ENCODE measurements at places on chromosomes 3 and 15.
A peak's percentile ranks its signal among the peaks of the same experiment; 100 is the strongest.

DNA sequence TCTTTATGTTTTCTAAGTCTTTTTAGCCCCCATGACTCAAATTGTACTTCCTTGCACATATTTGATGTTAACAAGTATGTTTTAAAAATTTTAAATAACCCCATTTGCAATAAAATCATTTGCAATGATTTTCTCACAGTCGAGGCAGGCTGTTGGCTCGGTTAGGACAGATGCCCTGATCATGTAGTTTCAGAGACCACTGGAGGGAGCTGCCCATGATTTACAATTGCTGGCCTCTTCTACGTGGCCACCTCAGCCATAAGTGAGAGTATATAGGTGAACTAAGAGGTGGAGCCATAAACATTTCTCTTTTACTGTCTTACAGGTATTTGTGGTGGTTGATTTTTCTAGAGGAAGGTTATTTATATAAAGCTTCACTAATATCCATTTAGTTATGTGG lies 1.7 kb downstream of the DTWD1 start:
- no peak for DNase-seq

GRCh38 chr3:172085557-172085895 lies 46.1 kb downstream of the FNDC3B start:
- DNase-seq: no peak

DNA sequence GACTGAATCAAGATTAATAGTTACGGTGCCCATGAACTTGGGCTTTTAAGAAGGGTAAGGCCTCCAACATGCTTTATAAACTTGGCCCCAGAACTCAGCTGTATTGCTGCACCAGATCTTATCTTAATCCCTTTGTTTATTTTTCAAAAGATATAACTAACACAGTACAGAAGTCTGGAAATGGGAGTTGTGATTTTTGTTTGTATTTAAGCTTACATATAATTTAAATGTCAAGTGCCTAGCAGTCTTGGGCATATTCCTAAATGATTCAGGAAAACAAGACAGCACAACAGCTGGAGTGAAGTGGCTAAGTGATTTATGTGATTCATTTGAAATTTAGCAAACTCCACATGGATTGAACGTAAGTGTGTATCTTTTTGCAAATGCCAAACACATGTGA lies 56.2 kb downstream of the NBEAL2 start:
- no peak for DNase-seq

GRCh38 chr15:56774356-56774755 lies 41.0 kb upstream of the ZNF280D start:
- no peak for DNase-seq

- DNase-seq: no peak
Measured at GRCh38 chr3:146156095-146156494, 4.9 kb downstream of the PLOD2 start.

DNA sequence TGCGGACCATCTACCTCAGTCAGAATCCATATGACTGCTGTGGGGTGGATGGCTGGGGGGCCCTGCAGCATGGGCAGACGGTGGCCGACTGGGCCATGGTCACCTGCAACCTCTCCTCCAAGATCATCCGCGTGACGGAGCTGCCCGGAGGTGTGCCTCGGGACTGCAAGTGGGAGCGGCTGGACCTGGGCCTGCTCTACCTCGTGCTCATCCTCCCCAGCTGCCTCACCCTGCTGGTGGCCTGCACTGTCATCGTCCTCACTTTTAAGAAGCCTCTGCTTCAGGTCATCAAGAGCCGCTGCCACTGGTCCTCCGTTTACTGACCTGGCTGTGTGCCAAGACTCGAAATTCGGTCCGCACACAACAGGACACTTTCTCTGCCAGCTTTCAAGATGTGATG lies 21.9 kb downstream of the NRROS start:
- DNase-seq: peak; percentile 45

DNA sequence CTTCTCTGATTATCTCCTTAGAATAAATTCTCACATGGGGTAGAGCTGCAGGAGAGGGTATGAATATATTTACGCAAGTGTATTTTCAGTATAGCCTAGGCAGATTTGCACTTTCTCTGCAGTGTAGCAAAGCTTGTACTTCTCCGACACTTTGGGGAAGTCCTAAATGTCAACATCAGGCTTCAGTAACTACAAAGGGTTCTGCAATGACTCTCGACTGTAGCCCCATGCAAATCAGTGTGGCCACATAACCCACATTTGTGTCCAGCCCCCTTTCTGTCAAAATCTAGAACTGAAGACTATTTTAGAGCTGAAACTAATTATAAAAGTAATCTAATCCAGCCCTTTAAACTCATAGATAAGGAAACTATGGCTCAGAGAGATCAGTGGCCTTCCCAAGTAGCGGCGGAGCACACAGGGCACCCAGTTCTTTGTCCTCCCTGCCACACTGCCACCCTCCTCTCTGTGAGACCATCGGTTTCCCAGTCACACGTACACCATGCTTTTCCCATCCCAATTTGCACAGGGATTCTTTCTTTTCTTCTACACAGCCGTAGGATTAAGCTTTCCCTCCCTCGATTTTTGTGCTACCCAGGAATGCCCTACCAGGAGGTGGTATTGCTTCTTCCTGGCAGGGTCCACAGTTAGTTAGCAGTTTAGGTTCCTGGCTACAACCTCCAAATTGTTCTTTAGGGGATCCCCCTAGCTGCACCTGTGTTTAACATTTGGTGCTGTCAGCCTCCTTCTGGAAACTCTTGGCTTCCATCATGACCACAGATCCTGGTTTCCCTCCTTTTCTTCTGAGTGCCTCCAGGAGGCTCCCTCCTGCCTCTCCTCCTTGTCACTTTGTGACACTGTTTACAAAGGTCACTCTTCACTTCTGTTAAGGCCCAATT lies 22.9 kb downstream of the MRAS start:
- no peak for DNase-seq

DNA sequence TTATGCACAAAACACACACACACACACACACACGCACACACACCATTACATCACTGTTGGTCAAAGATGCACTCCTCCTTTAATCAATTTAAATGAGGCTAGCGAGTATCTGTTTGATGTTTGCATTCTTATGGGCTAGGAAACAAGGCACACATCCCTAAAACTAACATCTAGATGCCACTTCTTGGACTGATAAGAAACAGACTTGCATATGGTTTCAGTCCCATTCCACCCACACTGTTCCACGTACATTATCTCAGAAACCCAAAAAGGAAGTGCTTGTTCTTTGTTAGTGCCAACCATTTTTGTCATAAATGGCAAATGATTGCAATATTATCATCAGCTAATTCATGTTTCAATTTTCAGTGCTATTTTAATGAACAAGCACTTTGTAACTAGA lies 69.5 kb downstream of the CCR1 start:
- DNase-seq: no peak

DNA sequence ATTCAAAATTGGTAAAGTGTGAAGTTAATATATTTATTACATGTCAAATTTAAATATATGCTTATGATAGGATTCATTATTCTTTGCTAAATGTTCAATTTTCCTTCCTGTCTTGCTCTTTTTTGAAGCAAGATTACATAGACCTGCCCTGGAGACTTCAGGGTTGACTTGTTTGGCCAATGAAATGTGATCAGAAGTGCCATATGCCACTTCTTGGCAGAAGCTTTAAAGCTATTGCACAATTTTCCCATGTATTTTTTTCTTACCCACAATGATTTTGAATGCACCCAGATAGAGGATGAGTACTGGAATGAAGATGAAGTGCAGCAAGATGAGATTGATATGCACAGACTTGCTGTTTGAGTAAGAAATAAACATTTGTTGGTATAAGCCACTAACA lies 406.3 kb upstream of the BCHE start:
- DNase-seq: no peak

DNA sequence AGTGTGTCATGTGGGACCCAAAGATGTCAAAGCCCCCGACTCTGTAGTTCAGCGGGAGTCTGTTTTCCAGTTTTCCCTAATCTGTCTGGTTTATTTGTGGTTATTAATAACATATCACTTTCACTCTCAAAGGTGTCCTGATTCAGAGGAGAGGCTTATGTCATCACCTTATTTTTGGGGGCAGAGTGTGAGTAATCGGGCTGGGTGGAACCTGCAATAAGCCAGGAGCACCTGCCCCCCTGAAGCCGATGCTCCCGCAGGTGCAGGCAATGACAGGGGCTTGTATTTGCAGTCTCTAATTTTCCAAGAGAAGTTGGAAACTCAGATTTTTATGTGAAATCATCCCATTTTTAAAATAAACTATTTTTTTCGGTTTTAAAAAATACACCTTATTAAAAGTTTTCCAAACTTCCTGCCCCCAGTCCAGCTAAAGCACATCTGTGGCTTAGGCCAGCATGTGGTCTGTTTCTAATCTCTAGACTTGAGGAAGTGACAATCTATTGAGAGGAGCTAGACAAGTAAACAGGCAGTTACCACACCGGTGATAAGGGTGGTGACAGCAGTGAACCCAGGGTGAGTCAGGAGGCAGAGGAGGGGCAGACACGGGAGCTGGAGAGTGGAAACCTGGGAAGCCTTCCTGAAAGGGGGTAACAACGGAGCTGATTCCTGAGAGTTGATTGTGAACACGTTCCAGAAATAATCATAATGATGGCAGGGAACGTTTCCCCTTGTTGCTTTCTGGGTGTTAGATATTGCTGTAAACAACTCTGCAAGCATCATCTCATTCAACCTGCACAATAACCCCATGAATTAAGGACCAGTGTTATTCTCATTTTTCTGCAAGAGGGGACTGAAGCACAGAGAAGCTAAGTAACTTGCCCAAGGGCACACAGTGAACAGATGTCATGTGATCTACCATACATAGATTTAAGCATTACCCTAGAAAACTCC lies 37.2 kb downstream of the BHLHE40 start:
- no peak for DNase-seq

DNA sequence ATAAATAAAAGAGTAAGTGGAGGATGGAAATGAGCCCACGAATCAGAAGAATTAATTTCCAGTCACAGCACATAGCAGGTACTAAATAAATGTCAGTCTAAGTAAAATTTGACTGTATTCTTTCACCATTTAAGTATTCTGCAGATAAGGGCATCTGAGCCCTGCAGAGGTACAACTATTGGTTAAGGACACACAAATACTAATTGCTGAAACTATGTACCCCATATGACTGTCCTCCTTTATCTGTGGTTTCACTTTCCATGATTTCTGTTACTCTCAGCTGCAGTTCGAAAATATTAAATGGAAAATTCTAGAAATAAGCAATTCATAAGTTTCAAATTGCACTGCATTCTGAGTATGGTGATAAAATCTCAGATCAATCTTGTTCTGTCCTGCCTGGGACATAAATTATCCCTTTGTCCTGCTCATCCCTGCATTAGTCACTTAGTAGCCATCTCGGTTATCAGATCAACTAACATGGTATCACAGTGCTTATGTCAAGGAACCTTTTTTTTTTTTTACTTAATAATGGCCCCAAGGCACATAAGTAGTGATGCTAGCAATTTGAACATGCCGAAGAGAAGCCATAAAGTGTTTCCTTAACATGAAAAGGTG lies 95.1 kb downstream of the LSAMP start:
- DNase-seq: no peak

DNA sequence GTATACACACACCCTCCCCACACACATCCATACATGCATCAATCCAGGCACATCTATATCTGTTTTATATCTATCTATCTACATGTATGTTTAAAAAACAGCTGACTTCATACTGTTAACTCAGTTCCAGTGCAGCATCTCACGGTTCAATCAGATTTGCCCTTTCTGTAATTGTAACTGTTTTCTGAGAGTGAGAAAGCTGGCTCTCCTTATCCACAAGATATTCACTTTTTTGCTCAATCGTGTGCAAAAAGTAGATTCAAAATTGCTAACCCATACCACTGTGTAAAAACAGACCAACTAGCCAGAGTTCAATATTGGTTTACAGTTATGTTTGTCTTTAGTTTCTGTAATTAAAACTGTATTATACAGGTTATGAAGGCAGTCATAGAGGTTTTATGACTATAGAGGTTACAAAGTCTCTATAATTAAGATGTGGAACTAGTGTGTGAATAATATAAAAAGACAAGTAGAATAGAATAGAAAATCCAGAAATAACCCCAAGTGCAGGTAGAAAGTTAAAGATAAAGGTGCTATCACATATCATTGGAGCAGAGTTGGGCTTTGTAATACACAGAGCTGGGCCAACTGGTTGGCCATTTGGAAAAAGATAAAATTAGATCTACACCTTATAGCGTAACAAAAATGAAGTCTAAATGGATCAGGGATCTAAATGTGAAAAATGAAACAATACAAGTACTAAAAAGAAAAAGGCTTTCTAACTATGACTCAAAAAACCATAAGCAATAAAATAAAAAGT lies 20.1 kb upstream of the MCF2L2 start:
- DNase-seq: no peak

DNA sequence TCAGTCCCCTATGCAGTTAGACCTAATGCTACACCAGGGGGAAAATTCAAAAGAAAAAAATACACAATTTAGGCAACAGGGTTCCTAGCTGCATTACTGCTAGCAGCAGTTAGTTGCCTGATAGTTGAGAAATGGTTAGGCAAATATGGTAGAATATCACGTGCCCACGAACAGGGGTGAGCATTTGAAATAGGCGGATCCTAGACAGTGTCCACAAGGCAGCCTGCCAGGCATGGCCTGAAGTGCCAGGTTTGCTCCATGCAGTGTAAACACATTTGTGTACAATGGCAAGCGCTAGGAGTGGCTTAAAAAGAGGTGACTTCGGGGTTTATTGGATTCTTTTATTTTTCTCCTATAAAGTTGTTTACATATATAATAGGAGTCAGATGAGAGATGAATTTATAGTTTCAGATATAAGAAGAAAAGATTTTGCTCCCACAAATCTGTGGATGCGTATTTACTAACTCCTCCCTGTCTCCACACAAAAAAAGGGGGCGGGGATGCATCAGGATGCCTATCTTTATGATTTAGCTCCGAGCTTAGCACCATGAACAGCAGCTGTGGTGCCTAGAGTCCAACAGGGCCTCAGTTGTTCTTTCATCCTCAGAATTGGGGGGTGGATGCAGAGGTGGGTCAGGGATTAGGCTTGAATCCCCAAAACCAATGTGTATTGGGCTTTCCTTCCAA lies 3.9 kb upstream of the TGM4 start:
- no peak for DNase-seq

GRCh38 chr3:194019398-194020165 lies 116.4 kb upstream of the HES1 start:
- peak; percentile 46 for DNase-seq

GRCh38 chr3:136277115-136277514 lies 27.0 kb downstream of the PCCB start:
- DNase-seq: no peak

DNA sequence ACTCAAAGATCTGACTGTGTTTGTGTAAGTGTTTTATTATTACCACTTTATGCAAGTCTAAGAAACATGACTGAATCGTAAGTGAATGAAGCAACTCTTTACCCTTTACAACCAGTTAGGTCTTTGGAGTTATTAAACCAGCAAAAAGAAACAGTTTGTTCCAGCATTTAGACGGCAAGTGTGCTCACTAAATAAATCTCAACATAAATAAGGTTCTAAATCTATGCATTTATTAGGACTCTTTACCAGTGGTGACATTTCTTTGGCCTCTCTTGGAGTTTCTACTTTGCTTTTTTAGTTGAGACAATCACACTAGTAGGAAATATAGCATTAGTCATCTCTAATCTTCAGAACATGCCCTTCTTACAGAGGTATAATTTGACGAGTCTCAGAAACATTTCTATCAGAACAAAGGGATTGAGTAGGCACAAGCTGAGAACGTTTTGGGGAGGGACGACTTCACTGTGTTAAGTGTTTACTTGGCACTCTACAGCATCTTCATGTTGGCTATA lies 739.9 kb upstream of the NR2F2 start:
- DNase-seq: no peak
